ENCODE measurements at places on chromosomes 6 and 20.

DNA sequence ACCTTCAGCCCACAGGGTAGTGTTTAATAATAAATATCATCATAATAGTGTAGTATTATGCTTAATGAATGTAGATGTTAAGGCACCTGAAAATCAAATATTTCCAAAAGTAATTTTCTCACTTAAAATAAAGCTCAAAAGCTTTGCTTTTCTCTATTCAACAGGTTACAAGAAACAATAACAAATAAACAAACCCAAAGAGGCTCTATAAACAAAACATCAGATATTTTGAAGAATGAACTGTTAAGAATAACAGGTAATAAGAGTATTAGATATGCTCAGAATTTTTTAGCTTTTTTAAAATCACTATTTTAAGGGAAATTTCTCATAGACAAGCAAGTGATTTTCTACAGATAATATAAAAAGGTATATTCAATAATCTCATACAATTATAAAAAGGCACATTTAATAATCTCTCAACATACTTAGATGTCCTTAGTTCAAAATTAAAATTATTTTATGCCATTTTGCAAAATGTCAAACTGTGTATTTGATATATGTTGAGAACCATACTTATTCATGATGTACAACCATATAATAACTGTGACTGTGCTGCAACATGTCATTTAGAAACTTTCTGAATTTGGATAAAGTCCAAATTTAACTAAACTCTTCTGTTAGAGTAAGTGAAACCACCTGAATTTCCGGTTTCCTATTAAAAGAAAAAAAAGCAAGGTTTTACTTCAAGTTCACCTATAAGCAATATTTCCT, 35.8 kb downstream of the PHIP start:
- no peak for DNase-seq

GRCh38 chr6:147561726-147562125, 53.2 kb downstream of the SAMD5 start:
- no peak for DNase-seq

DNA sequence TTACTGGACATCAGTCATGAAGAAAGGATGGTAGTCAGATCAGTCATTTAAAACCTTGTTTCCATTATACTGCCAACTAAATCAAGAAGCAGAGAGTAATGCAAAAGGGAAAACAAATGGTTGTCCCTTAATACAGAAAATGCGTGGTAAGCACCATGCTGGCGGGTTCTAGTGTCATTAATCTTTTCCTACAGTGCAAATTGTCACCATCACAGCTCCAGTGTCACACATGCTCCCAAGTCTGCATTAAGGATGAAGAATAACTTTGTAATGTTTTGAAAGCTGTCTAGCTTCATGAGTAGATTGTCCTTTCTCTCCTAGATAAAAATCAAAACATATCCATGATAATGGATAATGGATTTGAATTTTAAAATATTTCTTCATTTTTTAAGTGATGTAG, 735.6 kb downstream of the EPHA7 start:
- DNase-seq: no peak

GRCh38 chr6:135250234-135250633, 69.1 kb downstream of the MYB start:
- DNase-seq: no peak

DNA sequence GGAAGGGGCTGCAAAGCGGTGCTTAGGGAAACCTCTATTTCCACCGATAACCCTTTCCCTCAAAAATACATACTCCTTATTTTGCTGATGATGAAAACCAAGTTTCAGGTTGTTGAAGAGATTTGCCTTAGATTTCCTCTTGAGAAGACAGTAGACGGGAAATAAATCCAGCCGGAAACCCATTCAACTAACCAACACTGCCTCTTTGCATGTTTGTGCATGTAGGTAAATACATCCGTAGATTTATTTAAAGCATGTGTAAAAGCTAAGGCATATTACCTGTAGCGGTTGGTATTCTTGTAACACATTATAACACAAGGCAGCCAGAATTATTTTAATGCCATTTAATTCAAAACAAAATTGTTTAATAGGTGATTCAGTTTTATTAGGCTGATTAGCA, 136.3 kb upstream of the SLC22A23 start:
- DNase-seq: no peak

GRCh38 chr20:4663044-4663443, 58.7 kb upstream of the PRND start:
- no peak for DNase-seq

GRCh38 chr6:160102956-160103824, 18.4 kb upstream of the SLC22A1 start:
- peak; percentile 42 for DNase-seq

- no peak for DNase-seq
Measured at GRCh38 chr6:36969240-36969691, 14.7 kb downstream of the PI16 start.

GRCh38 chr6:92586236-92586977, 833.0 kb downstream of the EPHA7 start:
- no peak for DNase-seq

GRCh38 chr6:139732451-139732850, 358.0 kb upstream of the CITED2 start:
- DNase-seq: no peak

DNA sequence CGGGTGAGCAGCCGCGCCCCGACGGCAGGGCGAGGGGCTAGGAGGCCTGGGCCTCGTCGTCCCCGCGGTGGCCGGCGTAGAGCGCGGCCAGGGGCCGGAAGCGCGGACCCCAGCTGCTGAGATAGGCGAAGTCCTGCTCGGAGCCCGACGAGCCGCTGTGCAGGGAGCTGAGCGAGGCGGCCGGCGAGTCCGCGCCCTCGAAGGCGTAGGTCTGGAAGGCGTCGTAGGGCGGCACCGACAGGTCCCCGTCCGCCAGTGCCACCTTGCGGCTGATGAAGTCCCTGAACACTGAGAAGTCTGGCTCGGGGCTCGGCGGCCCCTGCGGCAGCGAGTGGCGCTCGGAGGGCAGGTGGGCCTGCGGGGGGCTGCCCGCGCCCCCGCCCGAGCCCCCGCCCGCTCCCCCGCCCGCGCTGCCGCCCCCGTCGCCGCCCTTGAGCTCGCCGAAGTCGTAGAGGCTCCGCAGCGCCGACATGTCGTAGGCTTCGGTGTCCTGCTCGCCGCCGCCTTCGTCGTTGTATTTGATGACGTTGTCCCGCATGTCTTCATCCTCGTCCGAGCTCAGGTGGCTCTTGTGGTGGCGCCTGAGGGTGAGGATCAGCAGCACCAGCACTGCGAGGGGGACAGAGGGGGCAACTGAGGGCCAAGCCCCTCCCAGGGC, 56.5 kb downstream of the CD40 start:
- peak; percentile 27 for DNase-seq

Measured in Jurkat, Clone E6-1 (cell line).